ENCODE measurements at places on chromosomes 4 and X.
A peak's percentile ranks its signal among the peaks of the same experiment; 100 is the strongest.

DNA sequence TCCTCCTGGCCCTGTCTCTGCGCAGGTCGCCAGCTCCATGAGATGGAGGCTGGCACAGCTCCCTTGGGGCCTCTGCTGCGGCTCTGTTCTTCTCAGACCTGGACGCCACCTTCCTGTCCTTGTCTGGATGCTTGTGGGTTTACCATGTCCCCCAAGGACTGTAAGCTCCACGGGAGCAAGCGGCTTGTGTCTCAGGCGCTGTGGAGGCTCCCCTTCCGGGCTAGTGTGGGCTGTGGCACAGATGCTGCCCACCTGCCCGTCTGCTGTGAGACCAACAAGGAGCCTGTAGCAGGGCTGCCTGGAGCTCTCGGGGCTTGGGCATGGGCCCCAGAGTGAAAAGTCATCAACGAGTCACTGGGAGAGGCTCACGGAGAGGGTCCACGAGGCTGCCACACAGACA, 25.2 kb downstream of the NAT8L start:
- H3K27me3 ChIP-seq, result no peaks in the 10 kb centered on the region
- no peak for ATAC-seq
- no peak overlapping the region for H3K27ac ChIP-seq
- H3K36me3 ChIP-seq, result no peaks in the 10 kb centered on the region

- H3K27ac ChIP-seq, result no peak overlapping the region
- no peak for ATAC-seq
- no peaks in the 10 kb centered on the region for H3K27me3 ChIP-seq
- H3K36me3 ChIP-seq, result no peaks in the 10 kb centered on the region
These were observed 176.9 kb upstream of the HS3ST1 start for GRCh38 chr4:11605597-11605996.

DNA sequence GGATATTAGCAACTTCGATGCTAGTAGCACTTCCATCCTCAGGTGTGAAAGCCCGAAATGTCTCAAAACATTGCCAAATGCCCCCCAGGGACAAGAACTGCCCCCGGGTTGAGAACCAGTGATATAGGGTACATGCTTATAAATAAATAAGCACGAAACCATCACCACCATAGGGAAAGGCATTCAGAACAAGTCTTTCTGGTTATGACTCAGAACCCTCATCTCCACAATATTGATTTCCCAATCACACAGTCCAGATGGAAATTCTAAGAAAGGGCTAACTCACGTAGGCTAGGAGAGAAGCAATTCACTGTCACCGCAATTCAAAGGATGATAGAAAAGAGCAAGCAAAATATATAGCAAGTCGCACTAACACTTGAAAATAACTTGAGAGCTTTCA, 84.8 kb downstream of the ANOS1 start:
- no peaks in the 10 kb centered on the region for H3K27me3 ChIP-seq
- no peak overlapping the region for H3K27ac ChIP-seq
- no peak for ATAC-seq
- no peaks in the 10 kb centered on the region for H3K4me1 ChIP-seq
- H3K4me3 ChIP-seq, result no peak overlapping the region

GRCh38 chrX:78997870-78998558, 52.8 kb downstream of the P2RY10 start:
- no peak for ATAC-seq
- H3K36me3 ChIP-seq, result no peaks in the 10 kb centered on the region
- no peaks in the 10 kb centered on the region for H3K4me1 ChIP-seq
- H3K4me3 ChIP-seq, result no peak overlapping the region
- no peak overlapping the region for H3K27ac ChIP-seq

DNA sequence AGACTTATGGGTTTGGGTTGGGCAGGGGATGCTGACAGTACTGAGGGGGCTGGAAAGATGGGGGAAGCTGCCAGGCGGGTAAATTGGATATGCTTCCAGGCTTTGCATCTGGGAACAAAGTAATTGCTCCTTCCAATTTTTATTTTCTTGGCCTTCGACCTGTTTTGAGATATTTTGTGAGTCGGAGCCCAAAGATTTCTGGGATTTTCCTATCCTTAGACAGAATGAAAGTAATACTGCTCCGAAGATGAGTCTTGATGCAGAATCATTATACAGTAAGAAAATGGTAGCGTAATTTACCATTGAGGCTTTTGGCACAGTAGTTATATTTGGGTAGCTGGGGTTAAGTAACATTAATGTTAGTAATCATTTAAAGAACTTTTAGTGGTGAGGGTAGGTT, 1.4 kb downstream of the SMARCA5 start:
- H3K36me3 ChIP-seq, result no peaks in the 10 kb centered on the region
- ATAC-seq, result no peak
- H3K27me3 ChIP-seq, result no peaks in the 10 kb centered on the region
- peak overlapping the region; percentile 97 for H3K27ac ChIP-seq
- peaks cover 13% of the 10 kb centered on the region for H3K4me1 ChIP-seq
- peak overlapping the region; percentile 94 for H3K4me3 ChIP-seq

DNA sequence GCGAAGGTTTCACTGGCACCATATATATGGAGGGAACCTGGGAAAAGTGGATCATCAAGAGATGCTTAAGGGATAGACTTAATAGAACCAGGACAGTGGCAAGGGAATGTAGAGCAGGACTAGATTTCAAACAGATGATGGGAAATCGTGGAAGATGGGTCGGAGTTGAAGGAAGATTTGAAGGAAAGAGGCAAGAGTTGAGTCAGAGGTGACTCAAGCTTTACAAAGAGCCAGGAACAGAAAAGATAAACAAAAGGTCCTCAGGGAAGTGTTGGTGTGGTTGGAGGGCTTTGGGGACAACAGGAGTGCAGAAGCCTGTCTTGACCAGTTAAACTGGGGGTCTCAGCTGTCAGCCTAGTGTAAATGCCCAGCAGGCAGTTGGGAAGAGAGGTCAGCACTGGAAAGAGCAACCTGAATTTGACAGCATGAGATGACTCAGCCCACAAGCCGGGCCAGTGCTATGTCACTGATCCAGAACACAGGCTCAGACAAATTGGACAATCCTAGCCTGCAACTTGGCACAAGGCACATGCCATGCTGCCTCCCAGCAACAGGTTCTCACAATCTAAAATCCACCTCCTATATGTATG, 230.5 kb downstream of the IDS start:
- no peak for ATAC-seq
- no peak overlapping the region for H3K27ac ChIP-seq
- no peak overlapping the region for H3K4me3 ChIP-seq

- H3K4me1 ChIP-seq, result no peaks in the 10 kb centered on the region
- no peaks in the 10 kb centered on the region for H3K27me3 ChIP-seq
- no peak overlapping the region for H3K27ac ChIP-seq
- no peak for ATAC-seq
- H3K4me3 ChIP-seq, result no peak overlapping the region
These were observed 189.8 kb upstream of the AFF2 start for GRCh38 chrX:148310426-148311165.
